ENCODE measurements at places on chromosomes 4 and X. TPM values are rescaled to one million over a fixed set of nuclear protein-coding genes. Genes with fewer than 3 reads are reported as not detected.

KLHL34 gene
- total RNA-seq, result not detected

FHDC1 gene
- total RNA-seq, result 39.6 TPM

TRPC3 gene
- 1.7 TPM for total RNA-seq

MCF2 gene
- 0.20 TPM for total RNA-seq

MAGEB18 gene
- not detected for total RNA-seq

AADAT gene
- 7.7 TPM for total RNA-seq

SORCS2 gene
- 6.1 TPM for total RNA-seq

JCHAIN gene
- total RNA-seq, result 12.6 TPM

SOX3 gene
- not detected for total RNA-seq

GRCh38 chrX:54045563-54046228 lies 1.4 kb upstream of the PHF8 start:
- no peak for DNase-seq

DNA sequence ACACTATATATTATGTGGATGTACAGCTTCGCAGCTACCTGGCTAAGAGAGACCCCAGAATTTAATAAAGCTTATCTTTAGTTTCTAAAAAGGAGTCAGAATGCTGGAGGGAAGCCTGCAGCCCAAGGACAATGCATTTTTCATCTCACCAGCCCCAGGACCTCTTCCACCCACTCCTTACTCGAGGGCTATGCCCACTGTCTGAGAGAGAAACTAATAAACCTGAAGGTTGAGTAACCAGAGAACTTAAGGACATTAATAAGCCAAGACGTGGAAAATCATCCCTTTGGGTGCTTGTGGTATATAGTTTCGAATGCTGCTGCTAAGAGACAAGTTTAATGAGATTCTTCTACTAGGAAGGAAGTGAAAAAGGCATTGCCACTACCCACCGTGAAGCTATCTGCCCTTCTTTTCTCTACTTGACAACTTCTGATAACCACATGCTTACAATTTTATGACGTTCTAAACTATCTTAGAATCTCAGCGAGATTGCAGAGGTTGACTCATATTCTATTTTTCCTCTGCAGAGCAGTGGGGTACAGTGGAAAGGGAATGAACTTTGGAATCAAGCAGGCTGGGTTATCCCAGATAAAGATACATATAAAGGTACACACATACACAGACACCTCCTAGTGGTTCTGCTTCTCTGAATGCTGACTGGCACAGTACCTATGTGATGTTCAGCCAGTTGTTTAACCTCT lies 3.3 kb downstream of the RELL1 start:
- DNase-seq, result no peak

GRCh38 chr4:89293299-89293698 lies 14.3 kb downstream of the GPRIN3 start:
- DNase-seq, result no peak

DNA sequence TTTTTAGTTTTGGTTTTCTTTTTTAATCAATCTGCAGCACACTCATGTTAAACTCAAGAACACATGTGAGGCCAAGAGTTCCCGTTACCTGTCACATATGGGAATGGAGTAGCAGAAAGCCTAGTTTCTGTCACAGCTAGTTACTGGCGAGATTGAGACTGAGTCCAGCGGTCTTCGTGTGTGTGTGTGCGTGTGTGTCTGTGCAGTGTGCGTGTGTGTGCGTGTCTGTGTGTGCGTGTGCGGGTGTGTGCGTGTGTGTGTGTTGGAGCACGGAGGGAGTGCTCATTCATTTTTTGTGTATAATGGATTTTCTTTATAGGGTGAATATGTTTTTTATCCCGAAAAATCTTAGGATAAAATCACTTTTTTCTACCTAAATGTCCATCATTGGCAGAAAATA lies 19.2 kb downstream of the F11 start:
- DNase-seq, result no peak

GRCh38 chrX:101409043-101409442 lies 1.0 kb downstream of the HNRNPH2 start:
- DNase-seq, result no peak

- DNase-seq, result no peak
Observed at GRCh38 chr4:108081256-108081655, 87.5 kb downstream of the LEF1 start.

DNA sequence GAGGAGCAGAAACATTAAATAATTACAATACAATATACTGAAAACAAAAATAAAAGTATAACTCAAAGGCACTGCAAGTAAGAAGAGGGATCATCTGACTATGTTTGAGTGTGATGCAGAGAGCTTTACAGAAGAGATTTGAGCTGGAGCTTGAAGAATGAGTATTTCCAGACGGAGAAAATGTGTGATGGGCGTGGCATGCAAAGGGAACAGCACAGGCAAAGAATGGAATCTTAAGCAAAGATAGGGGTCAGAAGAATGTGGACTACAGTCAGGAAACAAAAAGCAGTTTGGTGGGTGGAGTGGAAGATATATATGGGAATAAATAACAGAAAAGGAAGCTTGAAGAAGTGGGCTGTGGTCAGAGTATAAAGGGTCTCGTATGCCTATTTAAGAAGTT lies 45.5 kb downstream of the OPHN1 start:
- DNase-seq, result no peak

GRCh38 chr4:6331018-6331417 lies 61.4 kb downstream of the WFS1 start:
- no peak for DNase-seq

GRCh38 chr4:168755598-168756477 lies 254.2 kb downstream of the CBR4 start:
- DNase-seq, result no peak

DNA sequence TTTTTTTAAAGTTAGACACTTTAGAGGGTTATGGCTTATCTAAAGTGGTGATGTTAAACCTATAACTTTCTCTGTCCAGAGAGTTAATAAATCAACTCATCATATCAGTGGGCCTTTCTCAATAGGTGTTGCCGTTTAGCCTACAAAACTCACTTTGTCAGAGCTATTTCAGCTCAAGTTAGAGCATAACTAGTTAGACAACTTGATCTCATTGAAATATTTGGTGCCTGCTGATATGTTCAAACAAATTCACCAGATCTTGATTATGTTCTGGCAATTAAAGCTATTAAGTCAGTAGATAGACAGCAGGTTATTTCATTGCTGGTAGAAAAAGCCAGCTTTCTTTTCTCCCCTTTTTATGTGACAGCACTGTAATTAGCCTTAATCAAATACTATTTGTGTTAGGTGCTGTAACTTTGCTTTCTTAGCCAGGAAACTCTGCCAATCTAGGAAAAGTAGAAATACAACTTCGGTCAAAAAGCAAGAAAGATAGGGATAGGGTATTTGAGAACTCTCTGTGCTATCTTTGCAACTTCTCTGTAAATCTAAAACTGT lies 191.8 kb downstream of the MAML3 start:
- no peak for DNase-seq

DNA sequence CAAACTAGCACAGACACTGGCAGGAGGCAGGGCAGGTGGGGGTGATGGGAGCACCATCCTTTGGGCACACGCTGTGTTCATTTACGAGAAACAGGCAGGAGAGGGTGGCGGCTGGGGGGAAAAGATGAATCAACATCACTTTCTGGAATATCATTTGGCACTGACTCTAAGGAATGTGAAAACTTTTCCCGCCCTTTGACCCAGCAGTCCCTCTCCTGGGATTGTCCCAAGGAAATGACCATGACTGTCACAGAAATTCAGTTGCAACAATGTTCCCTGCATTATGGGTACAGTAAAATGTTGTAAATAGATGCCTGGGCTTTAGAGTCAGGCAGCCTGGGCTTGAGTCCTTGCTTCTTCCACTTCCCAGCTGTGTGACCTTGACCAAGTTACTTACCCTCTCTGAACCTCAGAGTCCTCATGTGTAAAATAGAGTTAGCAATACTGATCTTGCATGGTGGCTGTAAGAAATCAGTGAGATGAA lies 58.6 kb downstream of the ABLIM2 start:
- no peak for DNase-seq

- DNase-seq, result no peak
Observed at GRCh38 chr4:149120331-149121022, 678.3 kb upstream of the NR3C2 start.

- DNase-seq, result no peak
Observed at GRCh38 chr4:89491761-89492160, 184.2 kb upstream of the GPRIN3 start.

GRCh38 chr4:23889814-23890341 lies at the start of gene PPARGC1A:
PPARGC1A (minus strand) TSS chr4:23890047; CDS start chr4:23889957, 90 bp downstream.
- DNase-seq, result peak; percentile 2

DNA sequence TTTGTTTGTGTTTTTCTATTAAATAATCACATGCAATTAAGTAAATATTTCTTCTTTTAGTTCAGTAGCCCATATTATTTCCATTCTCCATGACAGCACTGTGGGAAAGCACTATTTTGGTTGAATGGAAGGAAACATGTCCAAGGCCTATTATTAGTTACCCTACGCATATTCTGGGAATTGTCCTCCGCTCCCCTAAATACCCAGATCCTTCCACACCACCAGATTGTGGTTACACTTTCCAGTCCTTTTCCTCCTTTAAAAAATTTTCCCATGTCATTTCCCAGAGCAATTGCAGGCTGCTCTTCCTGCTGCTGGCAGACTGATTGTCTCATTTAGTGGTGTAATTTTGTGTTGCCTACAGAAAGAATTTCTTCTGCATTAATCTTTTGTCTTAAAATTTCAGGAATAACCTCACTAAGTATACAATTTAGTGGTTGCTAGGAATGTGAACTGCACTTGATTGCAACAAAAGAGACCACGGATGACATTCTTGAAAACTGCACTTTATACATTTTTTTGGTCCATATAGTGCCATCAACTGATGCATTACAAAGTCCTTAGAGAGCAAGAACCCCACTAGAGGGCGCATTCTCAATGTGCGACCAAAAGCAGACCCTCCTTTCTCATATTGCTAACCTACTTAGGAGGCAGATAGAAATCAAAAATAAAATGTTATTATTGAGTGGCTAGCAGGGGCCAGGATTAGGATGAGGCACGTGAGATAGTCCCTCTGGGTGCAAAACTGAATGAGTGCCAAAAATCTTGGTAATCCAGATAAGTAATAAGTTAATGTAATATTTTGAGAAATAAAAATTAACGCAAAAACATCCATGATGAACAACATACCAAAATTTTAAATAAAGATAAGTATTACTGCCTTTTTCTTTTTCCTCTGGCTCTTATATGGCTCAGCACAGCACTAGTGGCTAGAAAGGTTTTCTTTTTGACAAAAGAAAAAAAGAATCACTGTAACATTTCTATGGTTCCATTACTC lies 98.8 kb upstream of the IQCM start:
- no peak for DNase-seq

DNA sequence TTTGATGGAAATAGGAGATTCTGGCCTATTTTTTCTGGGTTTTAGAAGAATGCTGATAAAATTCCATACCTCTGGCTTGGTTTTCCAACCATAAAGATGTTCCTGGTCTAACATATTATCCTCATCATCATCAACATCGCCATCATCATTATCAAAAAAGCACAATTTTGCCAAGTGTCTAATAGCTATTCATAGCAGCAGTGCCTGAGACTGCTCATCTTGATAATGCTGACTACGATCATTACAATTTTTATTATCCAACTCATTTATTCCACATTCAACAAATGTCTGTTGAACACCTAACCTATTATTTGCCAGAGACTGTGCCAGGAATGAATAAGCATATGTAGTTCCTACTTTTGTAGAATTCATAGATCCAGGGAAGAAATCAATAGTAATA lies 303.5 kb upstream of the GATB start:
- no peak for DNase-seq

GRCh38 chr4:73193155-73193554 lies 65.4 kb downstream of the ANKRD17 start:
- no peak for DNase-seq

- no peak for DNase-seq
Observed at GRCh38 chrX:148601034-148601433, 100.6 kb downstream of the AFF2 start.

- DNase-seq, result no peak
Observed at GRCh38 chr4:143300860-143301259, 35.8 kb upstream of the GAB1 start.

DNA sequence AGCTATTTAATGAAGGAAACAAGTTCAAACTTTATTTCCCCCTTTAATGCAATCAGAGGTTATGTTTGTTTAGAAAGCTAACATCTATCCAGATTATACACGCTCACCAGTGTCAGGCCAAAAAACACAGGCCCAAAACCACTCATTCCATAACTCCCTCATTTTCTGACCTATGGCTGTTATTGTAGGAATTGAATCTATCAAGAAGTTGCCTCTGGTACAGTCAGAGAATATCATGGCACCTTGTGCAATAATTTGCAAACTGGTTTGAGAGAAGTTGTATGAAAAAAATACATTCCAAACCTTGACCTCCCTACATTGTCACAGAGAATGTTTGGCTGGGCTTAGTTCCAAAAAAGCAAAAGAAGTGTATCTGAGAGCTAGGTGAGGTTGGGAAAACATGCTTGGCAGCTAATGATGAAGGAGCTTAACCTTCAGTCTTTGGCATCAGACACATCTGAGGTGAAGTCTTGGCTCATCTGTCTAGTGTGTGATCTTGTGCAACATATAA lies 591.0 kb downstream of the ANKRD50 start:
- no peak for DNase-seq

DNA sequence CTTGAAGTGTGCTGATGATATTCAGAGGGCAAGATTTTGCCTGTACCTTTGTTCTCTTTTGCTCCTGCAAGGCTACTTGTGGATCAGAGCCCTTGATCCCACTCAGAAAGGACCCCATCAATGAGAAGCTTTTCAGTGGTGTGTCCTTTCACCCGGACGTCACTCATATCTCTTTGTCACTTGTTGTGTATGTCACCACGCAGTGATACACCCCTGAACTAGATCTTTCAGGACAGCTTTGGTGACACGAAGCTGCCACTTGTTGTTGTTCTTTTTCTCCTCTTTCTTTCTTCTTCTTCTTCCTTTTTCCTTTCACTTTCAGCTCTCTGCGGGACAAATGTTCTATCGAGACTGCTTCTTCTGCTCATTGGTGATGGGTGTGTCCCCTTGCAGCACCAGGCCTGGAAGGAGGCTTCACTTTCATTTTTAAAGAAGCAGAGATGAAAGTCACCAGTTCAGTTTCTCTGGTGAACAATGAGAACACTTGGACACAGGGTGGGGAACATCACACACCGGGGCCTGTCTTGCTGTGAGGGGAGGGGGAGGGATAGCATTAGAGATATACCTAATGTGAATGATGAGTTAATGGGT lies 83.6 kb downstream of the NBDY start:
- no peak for DNase-seq

DNA sequence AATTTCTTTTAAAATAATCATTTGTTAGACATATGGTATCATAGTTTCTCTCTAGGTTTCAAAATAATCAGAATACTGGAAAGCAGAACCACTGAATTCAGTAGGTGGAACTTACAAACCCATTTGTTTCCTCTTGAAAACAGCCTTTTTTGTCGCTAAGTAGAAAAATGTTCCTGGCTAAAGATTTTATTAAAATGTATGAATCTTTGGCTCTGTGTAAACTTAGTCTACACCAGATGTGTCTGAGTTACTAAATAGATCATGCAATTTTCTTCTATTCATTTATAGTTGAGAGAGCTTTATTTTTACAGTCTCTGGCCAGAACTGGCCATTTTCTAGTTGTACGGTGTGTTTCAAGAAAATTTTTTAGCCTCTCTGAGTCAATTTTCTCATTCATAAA lies 1.0 kb downstream of the CYSLTR1 start:
- DNase-seq, result no peak

- peak; percentile 96 for DNase-seq
Observed at GRCh38 chrX:118975831-118976598, 1.6 kb downstream of the LONRF3 start.

- no peak for DNase-seq
Observed at GRCh38 chrX:29490606-29491005, 724.8 kb upstream of the MAGEB2 start.
